Activated CD8-positive, alpha-beta T cell treated with anti-CD3 and anti-CD28 coated beads for 36 hours (primary cell): ENCODE measurements at places on chromosomes 1 and 21. TPM values are rescaled to one million over a fixed set of nuclear protein-coding genes. Genes with fewer than 3 reads are reported as not detected.

Gene GPR52
- 0.58 TPM for total RNA-seq

Gene ASCL5
- total RNA-seq = 0.29 TPM

Gene LCE1C
- not detected for total RNA-seq

Gene SLC25A33
- total RNA-seq = 5.7 TPM

Gene ADAMTS5
- not detected for total RNA-seq

Gene RPTN
- total RNA-seq = not detected

Gene KRTAP19-3
- not detected for total RNA-seq

Gene CD1B
- not detected for total RNA-seq

Gene HSF2BP
- total RNA-seq = 1.5 TPM

Gene C1orf146
- total RNA-seq = not detected

Gene CFHR1
- total RNA-seq = not detected

Gene ATAD3B
- total RNA-seq = 42.5 TPM

Gene CTNNBIP1
- 9.6 TPM for total RNA-seq

Gene COL11A1
- total RNA-seq = not detected

Gene OVAAL
- total RNA-seq = not detected

Gene LRP8
- total RNA-seq = 41.6 TPM

Gene HPCAL4
- total RNA-seq = 3.0 TPM

Gene IPP
- 14.7 TPM for total RNA-seq

Gene MRPL39
- 67.1 TPM for total RNA-seq

Gene IL22RA1
- not detected for total RNA-seq

Gene ZC3H12A
- total RNA-seq = 20.4 TPM

Gene PLEKHG5
- 1.8 TPM for total RNA-seq

Gene C21orf58
- 23.9 TPM for total RNA-seq

Gene TTC24
- 19.8 TPM for total RNA-seq

Gene SMCP
- not detected for total RNA-seq

Gene TAS1R1
- not detected for total RNA-seq

Gene KRTAP13-1
- not detected for total RNA-seq

Gene S100A14
- total RNA-seq = not detected

Gene GJA8
- not detected for total RNA-seq

Gene DDOST
- total RNA-seq = 140 TPM

Gene FOXD2
- 0.11 TPM for total RNA-seq

Gene CYP4Z1
- not detected for total RNA-seq

Gene CFAP45
- 1.4 TPM for total RNA-seq

Gene RIIAD1
- not detected for total RNA-seq

Gene ZBTB8A
- 0.16 TPM for total RNA-seq

Gene CHRM3
- total RNA-seq = not detected

Gene MROH9
- not detected for total RNA-seq

Gene ITSN1
- total RNA-seq = 4.7 TPM
